ENCODE measurements at places on chromosomes 12 and 14.

GRCh38 chr12:122869207-122869973 is 26.5 kb downstream of the VPS37B start:
- DNase-seq: no peak

GRCh38 chr12:103632554-103633216 is 45.6 kb downstream of the STAB2 start:
- DNase-seq: peak; percentile 59

DNA sequence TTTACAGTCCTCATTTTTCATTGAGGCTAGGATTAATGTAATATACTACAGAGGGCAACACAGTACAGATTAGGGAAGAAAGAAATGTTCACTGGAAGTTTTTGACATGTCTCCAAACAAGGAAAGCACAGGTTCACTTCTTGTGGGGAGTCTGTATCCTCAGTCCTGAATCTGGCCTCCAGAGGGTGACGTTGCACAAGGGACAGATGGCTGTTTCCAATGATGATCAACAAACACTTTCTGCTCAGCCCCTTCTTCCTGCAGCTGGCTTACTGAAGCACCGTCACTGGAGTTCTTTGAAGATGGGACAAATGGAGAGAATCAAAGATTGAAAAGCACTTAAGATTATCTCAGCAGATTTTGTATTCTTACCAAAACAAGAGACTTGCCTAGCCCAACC is 123.3 kb upstream of the OR4E1 start:
- DNase-seq: no peak

- DNase-seq: no peak
These were observed 170.5 kb downstream of the IPO8 start for GRCh38 chr12:30525171-30525570.

DNA sequence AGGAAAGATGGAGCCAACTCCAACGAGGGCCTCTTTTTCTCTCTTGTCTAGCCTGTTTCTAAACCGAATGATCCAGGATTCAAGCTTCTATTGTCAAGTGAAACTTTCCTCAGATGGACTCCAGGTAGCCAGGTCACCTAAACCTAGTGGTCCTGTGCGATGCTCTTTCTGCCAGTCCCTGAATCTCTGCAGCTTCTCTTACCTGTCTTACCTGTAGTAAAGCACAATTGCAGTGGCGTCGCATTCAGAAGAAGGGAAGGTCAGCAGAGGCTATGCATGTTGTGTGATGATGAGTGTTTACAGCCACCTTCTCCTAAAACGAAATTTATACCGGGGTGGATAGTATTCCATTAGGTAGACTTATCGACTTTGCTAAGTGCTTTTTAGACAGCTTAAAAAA is 47.4 kb upstream of the TRAF3 start:
- no peak for DNase-seq

- no peak for DNase-seq
These were observed 33.7 kb upstream of the PPP1CC start for GRCh38 chr12:110776410-110776809.

GRCh38 chr12:131589966-131590365 is 120.9 kb upstream of the SFSWAP start:
- no peak for DNase-seq

- DNase-seq: no peak
These were observed 3.4 kb downstream of the CIROP start for GRCh38 chr14:23101213-23101970.

DNA sequence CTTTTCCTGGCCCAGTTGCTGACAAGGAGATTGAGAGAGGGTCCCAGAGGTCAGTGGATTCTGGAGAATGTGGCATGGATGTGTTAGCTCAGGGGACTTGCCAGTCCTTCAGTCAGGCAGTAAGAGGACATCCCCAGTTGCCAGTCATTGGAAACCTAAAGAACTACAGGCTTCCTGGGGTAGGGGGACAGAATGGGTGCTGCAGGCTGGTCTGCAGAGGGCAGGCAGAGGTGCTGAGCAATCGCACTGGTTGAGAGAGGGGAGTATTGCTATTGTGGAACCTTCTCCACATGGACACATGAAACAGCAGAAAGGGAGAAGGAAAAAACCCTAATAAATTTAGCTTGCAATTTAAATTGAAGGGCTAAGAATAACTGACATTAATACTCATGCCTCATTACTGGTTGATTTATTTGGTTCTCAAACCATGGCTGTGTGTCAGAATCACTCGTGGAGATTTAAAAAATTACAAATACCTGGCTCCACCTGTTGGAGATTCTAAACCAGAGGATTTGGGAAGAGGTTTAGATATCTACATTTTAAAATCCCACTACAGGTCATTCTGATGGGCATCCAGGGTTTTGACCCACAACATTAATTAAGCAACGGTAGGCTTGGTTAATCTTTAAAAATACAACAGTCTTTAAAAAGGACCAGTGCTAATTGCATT is 71.2 kb upstream of the SLC38A2 start:
- no peak for DNase-seq

- no peak for DNase-seq
These were observed 40.2 kb downstream of the B4GALNT3 start for GRCh38 chr12:499837-500458.

- DNase-seq: no peak
These were observed 245.8 kb downstream of the FBXL14 start for GRCh38 chr12:1348606-1349005.

GRCh38 chr12:63997198-63997597 is 152.7 kb downstream of the SRGAP1 start:
- DNase-seq: peak; percentile 26

- no peak for DNase-seq
These were observed 12.2 kb downstream of the COQ10A start for GRCh38 chr12:56278905-56279304.

GRCh38 chr14:89277203-89277602 is 139.8 kb downstream of the FOXN3 start:
- no peak for DNase-seq

GRCh38 chr12:68334132-68334531 is 2.0 kb upstream of the MDM1 start:
- no peak for DNase-seq

GRCh38 chr12:24919346-24920001 is 29.4 kb downstream of the BCAT1 start:
- DNase-seq: no peak
